GM23338 (cell line): ENCODE measurements at places on chromosomes 6 and 20.

- no peak for DNase-seq
Measured at GRCh38 chr6:140346428-140346827, 972.0 kb upstream of the CITED2 start.

- DNase-seq: peak; percentile 68
Measured at GRCh38 chr6:123380257-123380656, 256.5 kb downstream of the TRDN start.

- peak; percentile 57 for DNase-seq
Measured at GRCh38 chr20:7272512-7272911, 505.0 kb downstream of the BMP2 start.

DNA sequence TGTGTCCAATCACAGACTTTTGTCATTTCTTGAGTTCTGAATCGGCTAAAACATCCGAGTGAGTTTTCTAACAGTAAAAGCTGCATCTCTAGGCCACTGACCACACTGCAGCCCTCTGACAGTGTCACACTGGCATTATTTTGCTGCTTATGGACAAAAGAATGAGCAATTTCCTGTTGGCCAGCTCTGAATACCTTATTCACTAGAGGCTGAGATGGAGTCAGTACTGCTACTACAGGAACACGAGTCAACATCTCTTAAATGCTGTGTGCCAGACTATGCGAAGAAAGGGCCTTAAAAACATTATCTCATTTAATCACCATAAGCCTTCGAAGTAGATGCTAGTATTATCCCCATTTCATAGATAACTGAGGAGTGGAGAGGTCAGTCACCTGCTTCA lies 42.5 kb upstream of the IPCEF1 start:
- no peak for DNase-seq

DNA sequence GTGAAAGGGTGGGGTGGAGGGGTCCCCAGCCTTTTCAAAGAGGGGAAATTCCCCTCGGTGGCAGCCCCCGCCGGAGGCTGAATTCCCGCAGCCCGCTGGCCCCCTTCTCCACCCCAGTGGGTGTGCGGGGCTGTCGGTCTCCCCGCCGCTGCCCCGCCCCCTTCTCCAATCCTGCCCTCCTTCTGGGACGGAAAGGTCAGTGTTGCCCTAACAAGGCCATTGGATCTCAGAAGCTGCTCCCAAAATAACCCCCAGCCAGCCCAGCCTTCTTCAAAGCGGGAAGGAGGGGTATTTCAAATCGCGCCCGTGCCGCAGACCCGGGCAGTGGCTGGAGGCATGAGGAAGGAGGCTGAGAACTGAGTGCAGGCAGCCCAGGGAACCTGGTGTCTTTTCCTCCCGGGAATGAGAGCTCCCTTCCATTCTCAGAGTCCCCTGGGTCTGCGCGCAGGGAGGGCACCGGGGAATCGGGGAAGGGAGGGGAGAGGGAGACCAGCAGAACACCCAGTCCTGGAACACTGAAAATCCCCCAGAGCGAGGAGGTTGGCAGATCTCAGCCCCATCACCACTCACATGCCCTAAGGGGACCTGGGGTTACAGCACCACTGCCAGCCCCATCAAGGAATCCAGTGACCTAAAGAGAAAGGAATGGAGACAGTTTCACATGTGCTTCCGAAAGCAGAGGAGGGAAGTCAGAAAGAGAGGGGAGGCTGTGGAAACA lies at the start of gene JPH2:
TSS of gene JPH2 (minus strand) at position 135 of the 718 bp plus-strand sequence. CDS start 483 bp downstream, outside the sequence.
- peak; percentile 78 for DNase-seq

DNA sequence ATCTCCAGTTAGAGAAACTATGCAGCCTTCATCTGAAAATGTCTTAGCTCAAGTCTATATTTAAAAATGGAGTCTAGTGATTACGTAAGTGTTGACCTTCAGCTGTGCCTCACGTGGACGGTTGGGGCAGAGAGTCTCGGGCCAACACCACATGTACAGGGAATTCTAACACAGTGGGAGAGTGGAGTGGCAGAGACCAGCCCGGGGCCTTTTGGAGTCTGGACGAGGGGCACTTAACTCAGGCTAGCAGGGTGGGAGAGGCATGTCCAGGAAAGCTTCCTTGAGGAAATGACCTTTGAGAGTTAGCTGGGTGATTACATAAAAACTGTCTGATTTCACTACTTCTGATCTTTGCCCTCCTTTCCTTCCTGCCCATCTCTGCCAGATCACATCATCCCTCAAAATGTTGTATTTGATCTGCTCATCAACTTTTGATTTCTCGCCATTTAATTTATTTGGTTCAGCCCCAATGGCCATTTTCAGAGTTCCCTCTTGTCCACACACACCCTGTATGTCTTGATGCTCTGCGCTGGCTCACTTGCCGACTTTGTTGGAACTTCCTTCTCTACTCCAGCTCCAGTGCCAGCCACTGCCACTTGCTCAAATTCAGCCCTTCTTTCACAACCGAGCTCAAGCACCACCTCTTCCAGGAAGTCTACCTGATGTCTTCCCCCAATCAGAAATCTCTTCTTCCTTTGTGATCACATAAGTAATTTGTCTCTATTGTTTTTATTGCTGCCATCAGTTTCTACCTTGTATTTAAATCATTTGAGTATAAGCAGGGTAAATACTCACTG lies 2.6 kb downstream of the ARMC2 start:
- no peak for DNase-seq

DNA sequence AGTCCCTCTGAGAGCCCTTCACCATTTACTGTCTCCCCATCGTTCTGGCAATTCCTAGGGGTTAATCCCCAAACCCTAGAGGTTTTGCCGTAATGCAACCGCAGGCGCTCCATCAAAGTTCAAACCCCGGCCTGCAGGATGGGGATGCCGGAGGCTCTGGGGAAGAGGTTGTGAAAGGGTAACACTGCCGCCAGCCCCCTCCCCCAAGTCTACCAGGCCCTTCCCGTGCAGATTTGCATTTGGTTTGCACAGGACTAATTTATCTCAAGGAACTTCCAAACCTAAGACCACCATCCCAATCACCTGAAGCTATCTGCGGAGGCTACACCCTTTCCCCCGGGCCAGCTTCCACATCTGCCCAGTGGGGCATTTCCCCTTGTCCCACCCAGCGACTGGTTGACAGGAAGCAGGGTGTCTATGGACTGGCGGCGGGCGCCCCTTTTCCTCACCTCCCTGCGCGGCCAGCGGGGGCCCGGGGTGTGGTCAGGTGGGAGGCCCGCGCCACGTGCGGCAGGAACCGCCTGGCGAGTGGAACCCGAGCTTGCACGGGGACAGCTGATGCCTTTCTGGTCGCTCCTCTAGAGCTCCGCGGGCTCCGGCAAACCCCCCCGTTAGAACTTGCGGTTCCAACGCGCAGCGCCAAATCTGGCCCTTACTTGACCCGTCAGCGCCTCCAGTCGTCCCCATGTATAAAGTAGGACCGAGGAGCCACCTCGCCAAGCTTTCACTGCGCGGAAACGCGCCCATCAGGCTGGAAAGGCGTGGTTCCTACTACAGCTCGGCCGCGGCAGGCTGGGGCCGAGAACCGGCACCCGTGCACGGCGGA lies 9.4 kb upstream of the SLC4A11 start:
- peak; percentile 87 for DNase-seq

- DNase-seq: no peak
Measured at GRCh38 chr6:35073766-35074471, 67.2 kb downstream of the TCP11 start.

DNA sequence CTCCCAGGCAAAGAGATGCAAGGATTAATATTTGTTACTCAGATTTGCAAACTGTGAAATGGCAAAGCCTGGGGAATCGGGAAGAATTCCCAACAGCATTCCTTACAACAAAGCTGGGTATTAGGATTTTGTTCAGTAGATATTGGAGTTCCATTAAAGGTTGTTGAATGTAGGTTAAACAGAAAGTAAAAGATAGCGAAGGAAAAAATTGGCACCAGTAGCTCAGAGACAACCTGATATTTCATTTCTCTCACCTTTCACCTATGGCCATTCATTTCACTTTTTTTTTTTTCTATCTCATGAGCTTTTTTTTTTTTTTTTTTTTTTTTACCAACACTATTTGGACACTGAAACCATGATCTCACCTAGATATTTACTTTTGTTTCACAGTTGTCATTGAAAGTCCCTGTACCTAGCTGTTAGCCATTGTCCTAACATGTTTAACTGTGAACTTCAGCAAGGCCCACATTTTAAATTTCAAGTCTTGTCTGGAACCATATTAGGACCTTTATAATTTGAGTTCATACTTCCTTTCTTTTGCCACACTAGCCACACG lies 552.5 kb downstream of the HAO1 start:
- DNase-seq: no peak

GRCh38 chr6:21496706-21497105 lies 96.8 kb upstream of the SOX4 start:
- DNase-seq: no peak

GRCh38 chr6:15776458-15776980 lies 113.7 kb upstream of the DTNBP1 start:
- no peak for DNase-seq

- DNase-seq: no peak
Measured at GRCh38 chr6:106757267-106757666, 127.9 kb downstream of the QRSL1 start.

GRCh38 chr6:29667158-29667557 lies 10.3 kb downstream of the MOG start:
- peak; percentile 96 for DNase-seq

DNA sequence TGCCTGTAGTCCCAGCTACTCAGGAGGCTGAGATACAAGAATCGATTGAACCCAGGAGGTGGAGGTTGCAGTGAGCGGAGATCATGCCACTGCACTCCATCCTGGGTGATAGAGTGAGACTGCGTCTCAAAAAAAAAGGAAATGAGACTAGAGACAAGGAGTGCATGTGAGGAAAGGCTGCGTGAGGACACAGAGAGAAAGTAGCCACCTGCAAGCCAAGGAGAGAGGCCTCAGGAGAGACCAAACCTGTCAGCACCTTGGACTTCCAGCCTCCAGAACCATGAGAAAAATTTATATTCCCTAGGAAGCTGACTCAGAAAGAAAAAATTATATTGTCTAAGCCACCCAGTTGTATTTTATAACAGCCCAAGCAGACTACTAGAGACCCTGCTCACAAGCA lies 7.4 kb upstream of the BEND3 start:
- no peak for DNase-seq

- no peak for DNase-seq
Measured at GRCh38 chr6:133899556-133899955, 10.6 kb downstream of the TCF21 start.

- peak; percentile 40 for DNase-seq
Measured at GRCh38 chr6:35473850-35474130, 5.6 kb downstream of the RPL10A start.
